ENCODE measurements at places on chromosomes 4 and X. TPM values are rescaled to one million over a fixed set of nuclear protein-coding genes. Genes with fewer than 3 reads are reported as not detected.

The KCND1 gene
- total RNA-seq: 0.30 TPM

The PUDP gene
- total RNA-seq: 27.1 TPM

GRCh38 chrX:12322031-12322430 is 183.8 kb downstream of the FRMPD4 start:
- no peak for DNase-seq

DNA sequence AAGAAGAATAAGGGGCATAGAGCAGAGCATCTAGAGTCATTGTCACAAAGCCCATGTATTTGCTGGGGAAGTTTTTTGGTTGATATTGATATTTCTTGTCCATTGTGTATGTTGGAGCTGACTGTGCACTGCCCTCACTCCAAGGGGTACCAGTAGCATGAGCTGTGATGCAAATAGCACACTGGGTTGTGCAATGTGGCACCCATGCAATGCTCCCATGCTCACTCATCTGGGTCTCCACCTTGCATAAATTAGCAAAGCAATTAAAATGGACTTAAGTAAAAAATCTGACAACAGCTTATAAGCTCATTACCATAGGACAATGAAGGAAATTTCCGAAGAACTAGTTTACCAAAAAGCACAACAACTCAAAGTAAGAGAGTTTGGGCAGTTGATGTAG is 87.9 kb downstream of the NHS start:
- DNase-seq: no peak

- no peak for DNase-seq
Measured at GRCh38 chr4:138911909-138912703, 103.5 kb upstream of the NOCT start.
